ENCODE measurements at places on chromosomes 4 and X.

DNA sequence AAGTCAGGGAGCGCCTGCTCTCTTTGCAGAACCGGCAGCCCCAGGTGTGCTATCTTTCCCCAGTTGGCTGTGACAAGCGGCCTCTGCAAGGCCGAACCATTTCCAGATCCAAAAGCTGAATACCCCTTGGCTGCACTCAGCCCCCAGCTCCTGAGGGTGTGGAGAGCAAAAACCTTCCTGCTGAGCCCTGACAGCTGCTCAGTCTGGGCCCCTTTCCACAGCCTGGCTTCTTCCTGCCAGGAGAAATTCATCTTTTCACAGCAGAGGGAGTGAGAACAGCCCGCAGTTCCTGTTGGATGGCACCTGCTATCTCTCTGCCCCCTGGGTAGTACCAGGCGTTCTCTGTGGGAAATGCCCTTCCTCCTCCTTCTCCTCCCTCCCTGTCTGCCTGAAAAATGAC is 78.4 kb downstream of the DRD5 start:
- DNase-seq = no peak

DNA sequence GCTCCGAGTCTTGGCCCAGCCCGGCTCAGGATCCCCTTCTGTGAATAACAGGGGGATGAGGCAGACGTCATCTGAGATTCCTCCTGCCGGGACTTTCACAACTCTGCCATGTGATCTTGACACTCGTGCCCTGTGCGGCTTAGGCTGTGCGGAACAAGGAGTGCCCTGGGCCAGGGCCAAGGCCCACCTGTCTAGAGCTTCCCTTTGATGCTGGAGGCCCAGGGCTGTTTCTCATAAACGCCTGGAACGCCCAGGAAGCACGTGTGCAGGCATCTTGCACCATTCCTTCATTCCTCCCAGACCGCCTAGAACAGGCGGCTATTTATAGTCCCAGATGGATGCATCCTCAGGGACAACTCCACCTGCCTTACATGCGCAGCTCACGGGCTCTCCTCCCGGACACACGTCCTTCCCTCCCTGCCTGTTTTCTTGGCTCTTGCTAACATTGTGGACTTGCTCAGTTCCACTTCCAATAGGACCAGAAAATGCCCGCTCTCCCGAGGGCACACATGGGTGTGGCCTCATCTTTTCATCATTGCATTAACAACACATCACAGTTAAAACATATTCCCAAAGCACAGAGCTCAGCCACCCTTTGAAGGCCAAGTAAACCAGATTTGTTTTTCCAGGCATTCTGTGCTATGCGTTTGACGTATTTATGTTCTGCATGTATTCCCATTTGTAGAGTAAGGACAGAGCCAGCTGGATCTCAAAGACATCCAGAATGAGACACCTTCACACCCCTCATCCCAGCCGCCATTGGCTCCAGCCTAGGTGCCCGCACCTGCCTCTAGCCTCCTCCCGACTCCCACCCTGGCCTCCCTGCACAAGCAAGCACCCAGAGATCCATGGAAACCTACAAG is 57.2 kb downstream of the ABLIM2 start:
- DNase-seq = peak; percentile 5

- no peak for DNase-seq
Measured at GRCh38 chrX:54825716-54826438, 18.3 kb downstream of the MAGED2 start.

DNA sequence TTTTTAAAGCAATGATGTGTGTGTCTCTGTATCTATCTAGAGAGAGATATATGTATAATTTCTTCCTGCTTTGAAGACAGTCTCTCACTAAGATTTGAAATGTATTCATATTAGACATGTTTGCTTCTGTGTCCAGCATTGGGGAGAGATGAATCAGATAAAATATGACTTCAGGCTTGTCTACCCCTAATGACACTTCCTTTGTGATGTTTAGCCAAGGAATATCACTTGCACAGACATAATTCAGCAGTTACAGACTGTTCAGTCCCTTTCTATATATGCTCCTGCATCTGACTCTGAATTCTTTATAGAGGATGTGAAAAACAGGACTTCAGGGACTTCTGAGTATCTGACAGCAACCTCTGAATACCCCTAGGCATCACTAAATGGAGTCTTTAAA is 158.4 kb downstream of the DCLK2 start:
- no peak for DNase-seq

GRCh38 chr4:168353746-168354145 is 35.2 kb upstream of the DDX60 start:
- no peak for DNase-seq

- DNase-seq = no peak
Measured at GRCh38 chr4:45064741-45065140, 338.4 kb upstream of the GNPDA2 start.

DNA sequence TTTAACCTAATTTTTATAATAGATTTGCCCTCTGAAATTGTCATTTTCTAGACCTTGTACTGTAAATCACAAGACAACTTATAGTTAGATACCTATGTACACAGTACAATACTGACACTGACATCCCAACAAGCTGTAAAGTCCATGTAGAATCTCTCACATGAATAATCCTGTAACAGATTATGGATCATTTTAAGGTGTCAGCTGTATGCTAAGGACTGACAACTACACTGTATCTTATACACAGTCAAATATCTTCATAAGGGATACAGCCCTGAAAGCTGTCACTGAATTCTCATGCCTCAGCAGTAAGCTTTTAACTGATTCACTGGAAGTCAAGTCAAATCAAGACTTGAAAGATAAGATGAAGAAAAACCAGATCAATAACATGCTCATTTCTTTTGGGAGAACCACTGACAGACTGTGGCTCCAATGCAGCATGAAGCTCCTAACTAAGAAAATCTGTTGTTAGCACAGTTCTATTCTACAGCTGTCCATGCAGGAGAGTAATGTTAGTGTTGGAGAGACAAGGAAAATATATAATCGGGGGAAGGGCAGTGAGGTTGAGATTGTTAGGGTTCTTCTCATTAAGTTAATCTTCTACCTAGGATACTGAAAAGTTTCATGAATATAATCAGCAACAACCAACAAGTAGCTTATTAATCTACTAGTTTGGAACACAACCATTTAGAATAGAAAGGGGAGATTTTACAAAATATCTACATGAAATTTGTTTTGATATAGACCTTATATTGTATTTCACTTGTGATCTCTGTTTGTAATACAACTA is 612.0 kb downstream of the PCDH18 start:
- DNase-seq = no peak

GRCh38 chr4:113012786-113013185 is 36.7 kb upstream of the ANK2 start:
- no peak for DNase-seq

GRCh38 chr4:41865306-41865980 is 69.8 kb upstream of the TMEM33 start:
- no peak for DNase-seq

GRCh38 chr4:95546221-95546620 is 2.6 kb downstream of the UNC5C start:
- no peak for DNase-seq

- no peak for DNase-seq
Measured at GRCh38 chr4:53150631-53151488, 215.0 kb downstream of the SCFD2 start.

- no peak for DNase-seq
Measured at GRCh38 chr4:159271856-159272255, 169.0 kb downstream of the RAPGEF2 start.

- peak; percentile 10 for DNase-seq
Measured at GRCh38 chr4:149031399-149031798, 589.2 kb upstream of the NR3C2 start.

Measured in GM04504 (cell line).